ENCODE measurements at places on chromosomes 4 and X.

- DNase-seq: no peak
Measured at GRCh38 chr4:53130896-53131561, 234.8 kb downstream of the SCFD2 start.

DNA sequence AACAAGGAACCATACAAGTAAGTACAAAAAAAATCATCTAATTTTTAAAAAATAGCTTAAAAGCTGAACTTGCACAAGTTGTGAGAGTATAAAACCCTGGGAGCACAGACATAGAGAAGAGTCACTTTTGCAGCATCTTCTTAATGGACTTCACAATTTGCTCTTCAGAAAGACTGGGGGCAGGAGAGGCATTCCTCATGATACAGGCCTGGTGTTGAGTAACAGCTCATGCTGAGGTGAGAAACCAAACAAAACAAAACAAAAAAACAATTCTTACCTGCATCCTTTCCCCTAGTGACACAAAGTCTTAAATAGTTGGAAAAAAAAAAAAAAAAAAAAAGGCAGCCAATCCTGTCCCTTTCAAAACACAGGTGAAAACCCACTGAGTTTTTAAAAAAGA, 562.8 kb downstream of the FSTL5 start:
- no peak for DNase-seq

DNA sequence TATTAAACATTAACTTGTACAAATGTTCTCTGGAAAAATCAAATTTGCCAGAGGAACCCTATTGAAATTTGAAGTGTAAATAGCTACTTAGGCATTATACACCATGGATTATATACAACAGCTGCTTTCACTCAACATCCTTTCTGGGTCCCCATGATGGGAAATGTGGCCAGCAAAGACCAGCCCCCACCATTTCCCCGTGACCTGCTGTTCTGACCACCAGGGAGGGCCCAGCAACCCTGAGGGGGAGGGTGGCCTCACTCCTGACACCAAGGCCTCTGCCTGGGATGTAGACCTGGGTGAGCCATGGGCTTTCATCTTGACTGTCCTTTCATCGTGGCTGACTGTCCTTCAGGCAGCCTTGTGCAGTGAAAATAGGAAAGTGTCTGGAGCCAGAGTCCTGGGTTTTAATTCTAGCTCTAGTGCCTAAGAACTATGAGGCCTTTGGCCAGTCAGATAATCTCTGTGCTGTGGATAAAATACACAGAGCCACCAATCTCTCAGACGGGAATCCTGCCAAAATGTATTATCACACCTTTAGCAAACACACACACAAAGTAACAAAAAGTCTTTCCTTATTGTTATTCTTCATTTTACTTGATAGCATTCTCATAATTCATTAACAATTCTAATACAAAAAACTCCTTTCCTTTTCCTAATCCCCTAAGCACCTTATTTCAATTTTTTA, 45.1 kb downstream of the NR3C2 start:
- DNase-seq: no peak

GRCh38 chr4:146439437-146439836, 82.3 kb downstream of the SLC10A7 start:
- no peak for DNase-seq

DNA sequence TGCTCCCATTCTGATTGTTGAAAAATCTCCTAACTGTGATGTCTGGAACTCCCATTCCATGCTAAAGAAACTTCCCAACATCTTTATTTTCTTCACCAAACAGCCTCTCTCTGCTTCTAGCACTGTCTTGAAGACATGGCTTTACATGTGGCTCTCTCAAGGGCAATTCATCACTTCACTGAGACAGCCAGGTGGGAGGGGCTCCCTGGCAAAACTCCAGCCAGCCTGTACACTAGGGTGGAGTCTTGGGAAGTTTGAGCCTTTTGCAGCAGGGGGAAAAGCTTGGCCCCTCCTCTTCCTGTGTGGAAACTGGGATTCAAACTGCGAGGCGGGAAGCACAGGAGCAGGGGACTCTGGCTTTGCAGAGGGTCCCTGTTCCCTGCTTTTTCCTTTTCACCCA, 130.5 kb upstream of the TTC29 start:
- DNase-seq: no peak

DNA sequence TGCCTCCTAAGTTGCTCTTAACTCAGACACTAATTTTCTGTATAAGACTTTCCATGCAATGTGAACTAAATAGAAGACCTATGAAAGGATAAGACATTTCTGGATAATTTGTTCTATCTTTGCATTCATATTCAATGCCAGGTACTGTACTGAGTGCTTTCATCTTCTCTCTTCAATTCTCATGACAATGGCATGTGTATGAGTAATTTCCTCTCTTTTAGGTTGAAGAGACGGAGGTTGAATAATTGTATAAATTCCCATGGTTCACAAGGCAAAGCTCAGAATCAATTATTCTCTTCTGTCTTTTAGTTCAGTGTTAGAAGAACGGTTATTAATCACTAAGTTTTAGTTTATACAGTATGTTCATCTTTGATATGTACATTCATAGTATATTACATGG, 29.3 kb upstream of the CFAP299 start:
- DNase-seq: no peak

- DNase-seq: peak; percentile 82
Measured at GRCh38 chrX:46325312-46325877, 219.8 kb downstream of the ZNF674 start.

- no peak for DNase-seq
Measured at GRCh38 chr4:185190306-185190856, 13.4 kb downstream of the CFAP97 start.

DNA sequence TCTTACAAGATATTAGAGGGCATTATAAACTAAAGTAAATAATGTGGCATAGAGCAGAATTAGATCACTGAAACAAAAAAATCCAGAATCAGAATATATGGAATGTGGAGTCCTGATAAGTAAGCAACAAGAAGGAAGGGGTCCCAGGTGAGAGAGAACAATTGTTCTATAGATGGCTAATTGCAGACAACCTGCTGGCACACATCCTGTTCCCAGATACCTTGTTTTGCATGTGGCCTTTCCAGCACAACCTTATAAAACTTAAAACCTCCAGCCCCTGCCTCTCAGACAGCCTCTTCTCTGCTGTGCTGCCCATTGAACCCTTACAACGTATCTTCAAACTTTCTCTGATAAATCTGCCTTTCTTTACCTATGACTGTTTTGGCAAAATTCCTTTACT, 4.7 kb upstream of the ZNF674 start:
- DNase-seq: no peak

- no peak for DNase-seq
Measured at GRCh38 chrX:102546828-102547493, 30.4 kb upstream of the TMSB15A start.

DNA sequence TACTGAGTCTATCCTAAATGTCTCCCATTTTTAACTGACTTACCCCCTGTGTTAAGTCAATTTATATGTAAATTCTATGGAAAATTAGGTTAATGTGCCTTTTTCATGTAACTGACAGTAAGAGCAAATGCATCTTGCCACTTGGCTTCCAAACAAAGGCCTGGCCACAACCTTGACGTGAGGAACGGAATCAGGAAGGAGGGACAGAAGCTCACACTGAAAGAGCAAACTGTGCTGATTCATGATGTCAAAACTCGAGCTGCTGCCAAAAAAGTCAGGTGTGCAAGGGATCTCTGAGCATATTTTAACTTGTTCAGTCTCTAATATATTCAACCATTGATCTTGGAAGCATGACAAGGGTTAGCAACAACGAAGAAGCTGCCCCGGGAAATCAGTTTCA, 35.8 kb downstream of the GPM6A start:
- no peak for DNase-seq

DNA sequence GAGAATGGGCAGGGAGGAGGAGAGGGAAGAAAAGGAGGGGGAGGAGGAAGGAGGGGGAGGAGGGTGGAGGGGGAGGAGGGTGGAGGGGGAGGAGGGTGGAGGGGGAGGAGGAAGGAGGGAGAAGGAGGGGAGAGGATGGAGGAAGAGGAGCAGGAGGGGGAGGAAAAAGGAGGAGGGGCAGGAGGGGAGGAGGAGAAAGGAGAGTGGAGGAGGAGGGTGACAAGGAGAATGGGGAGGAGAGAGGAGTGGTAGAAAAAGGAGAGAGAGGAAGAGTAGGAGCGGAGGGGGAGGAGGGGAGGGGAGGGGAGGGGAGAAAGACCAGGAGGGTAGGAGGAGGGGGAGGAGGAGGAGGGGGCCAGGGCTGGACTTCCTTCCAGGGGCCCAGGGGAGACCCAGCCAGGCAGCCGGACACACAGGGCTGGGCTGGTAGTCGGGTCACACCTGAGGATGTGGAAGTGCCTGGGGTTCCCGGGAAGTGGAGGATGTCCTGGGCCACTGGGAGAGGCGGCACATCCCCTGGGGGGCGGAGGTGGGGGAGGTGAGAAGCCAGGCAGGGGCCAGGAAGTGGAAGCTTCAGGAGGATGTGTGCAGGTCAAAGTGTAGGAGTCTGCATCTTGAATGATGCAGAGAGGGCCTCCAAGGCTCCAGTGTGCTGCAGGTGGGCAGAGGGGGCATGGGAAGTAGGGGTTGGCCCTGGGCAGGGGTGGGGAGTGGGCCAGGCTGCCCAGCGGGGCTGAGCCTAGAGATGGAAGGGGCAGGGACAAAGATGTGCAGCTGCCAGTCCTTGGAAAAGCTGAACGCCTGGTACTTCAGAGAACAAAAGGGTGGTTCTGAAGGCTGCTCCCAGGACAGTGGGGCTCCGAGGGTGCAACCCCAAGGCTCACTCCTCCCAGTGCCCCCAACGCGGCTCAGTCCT, 18.8 kb downstream of the IL3RA start:
- DNase-seq: no peak

DNA sequence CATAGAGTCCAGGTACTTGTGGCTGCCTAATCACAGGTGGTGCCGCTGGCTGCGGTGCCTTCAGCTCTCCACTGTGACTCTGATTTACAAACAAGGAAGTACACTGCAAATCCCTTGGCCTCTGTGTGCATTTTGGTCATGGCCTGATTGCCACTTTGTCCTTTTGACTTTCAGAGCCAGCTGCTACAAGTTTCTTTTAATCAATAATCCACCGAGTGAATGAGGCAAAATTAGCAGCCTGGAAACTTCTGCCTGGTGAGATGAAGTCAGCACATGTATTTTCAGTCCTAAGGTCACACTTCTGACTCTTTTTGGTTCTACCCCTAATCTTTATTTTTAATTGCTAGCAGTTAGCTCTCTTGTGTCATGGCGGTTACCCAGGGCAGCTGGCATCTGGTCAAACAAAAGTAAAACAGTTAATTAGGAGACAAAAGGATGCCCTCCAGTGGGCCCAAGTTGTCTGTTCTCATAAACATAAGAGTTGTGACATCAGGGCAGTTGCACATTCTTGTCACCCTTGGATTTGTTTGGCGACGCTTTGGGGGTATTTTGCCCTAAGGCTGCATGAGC, 62.3 kb upstream of the LNX1 start:
- no peak for DNase-seq
